ENCODE measurements at places on chromosomes 4 and X.
A peak's percentile ranks its signal among the peaks of the same experiment; 100 is the strongest.

- DNase-seq = no peak
These were observed 203.1 kb downstream of the EPHA5 start for GRCh38 chr4:65467068-65467680.

DNA sequence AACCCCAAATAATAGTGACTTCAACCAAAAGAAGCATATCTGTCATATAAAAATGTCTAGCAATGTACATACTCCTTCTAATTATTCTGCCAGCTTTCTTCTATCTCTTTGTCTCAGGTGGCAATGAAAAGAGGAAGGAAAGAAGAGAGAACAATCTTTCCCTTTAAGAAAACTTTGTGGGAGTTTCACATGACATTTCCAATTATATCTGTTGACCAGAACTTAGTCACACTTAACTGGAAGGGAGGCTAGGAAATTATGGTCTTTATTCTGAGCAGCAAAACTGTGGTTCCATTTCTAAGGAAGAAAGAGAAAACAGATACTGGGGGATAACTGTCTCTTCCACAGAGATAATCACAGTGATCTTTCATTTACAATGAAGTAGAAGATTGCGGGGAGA lies 12.9 kb upstream of the MAOA start:
- DNase-seq = no peak

DNA sequence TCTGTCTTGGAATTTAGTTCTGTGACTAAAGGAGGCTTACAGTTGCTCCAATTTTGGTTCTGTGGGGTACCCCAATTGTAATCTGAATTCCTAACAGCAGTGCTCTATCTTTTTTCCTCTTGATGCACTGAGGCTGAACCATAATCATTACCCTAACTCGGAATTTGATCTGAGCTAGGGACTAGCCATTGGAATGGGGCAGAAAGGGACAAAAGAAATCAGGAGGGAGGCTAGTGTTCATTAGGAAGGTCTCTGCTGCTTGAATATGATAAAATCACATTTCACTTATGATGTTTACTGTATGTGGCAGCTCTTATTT lies 2.7 kb downstream of the KLF3 start:
- DNase-seq = no peak

GRCh38 chr4:22030307-22030706 lies 81.7 kb upstream of the KCNIP4 start:
- no peak for DNase-seq

- DNase-seq = no peak
These were observed 148.2 kb downstream of the SMIM20 start for GRCh38 chr4:26062215-26062614.

- DNase-seq = no peak
These were observed 541 bp downstream of the AIMP1 start for GRCh38 chr4:106316773-106317409.

GRCh38 chrX:28920153-28920943 lies 333.1 kb downstream of the IL1RAPL1 start:
- DNase-seq = peak; percentile 60

GRCh38 chrX:63250253-63250868 lies 100.8 kb downstream of the SPIN4 start:
- no peak for DNase-seq

- no peak for DNase-seq
These were observed 54.1 kb upstream of the VEGFD start for GRCh38 chrX:15438332-15438731.

- DNase-seq = no peak
These were observed 95.0 kb upstream of the SLC34A2 start for GRCh38 chr4:25560605-25561004.

DNA sequence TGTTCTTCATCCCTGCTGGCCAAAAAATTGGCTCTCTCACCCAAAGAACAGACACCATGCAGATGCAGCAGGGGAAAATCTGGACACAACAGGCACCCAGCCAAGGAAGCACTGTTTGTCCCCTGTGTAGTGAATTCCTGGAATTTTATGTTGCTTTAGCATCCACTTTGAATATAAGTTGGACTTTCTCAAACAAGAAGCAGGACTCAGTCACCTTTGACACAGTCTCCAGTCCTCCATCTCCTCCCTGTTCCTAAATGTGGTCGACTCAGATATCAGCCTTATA lies 11.8 kb downstream of the ZNF182 start:
- DNase-seq = no peak

GRCh38 chr4:110671679-110672078 lies 48.8 kb upstream of the PITX2 start:
- no peak for DNase-seq

- DNase-seq = no peak
These were observed 41.1 kb upstream of the DKK2 start for GRCh38 chr4:107077192-107077591.

DNA sequence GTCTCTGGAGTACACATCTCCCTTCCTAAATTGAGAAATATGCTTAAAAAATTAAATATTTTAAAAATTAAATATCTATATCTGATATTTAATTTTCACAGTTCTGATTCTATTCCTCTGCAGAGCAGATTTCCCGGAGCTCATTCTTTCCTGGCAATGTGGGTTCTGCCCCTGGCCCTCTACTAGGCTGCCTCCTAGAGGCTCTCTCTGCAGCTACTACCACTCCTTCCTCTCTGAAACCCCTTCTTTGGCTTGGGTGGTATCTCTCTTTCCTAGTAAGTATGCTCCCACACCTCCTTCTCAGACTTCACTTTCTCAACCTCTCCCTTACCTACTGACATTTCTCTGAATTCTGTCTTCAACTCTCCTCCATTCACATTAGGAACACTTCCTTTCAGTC lies 45.3 kb downstream of the RPGR start:
- DNase-seq = no peak

GRCh38 chr4:99886146-99886545 lies 8.1 kb downstream of the LAMTOR3 start:
- DNase-seq = no peak

GRCh38 chr4:1087371-1087770 lies 26.0 kb downstream of the RNF212 start:
- no peak for DNase-seq

DNA sequence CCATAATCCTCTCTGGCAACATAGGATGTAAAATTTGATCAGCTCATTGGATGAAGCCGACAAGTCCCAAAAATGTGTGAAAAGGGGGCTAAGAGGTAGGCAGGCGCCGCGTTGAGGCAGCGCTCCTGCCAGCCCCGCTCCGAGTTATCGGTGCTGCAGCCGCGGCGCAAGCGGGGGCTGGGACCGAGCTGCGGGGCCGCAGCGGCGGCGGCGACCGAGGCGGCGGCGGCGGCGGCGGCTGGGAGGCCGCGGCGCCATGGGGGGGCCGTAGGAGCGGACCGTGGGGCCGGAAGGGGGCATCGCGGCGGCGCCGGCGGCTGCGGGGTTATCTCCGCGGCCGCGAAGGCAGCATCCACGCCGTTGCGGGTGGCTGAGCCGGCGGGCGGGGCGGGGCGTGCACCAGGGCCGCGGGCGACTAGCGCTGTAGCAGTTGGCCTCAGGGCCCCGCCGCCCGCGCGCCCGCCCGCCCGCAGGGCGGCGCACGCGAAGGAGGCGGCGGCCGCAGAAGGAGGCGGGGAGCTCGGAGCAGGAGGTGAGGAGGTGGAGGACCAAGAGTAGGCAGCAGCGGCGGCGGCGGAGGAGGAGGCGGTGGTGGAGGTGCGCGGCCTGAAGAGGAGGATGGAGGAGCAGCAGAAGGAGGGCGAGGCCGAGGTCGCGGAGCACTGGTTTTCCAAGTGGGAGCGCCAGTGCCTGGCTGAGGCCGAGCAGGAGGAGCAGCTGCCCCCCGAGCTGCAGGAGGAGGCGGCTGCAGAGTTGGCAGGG lies 126.0 kb upstream of the CXorf66 start:
- no peak for DNase-seq

DNA sequence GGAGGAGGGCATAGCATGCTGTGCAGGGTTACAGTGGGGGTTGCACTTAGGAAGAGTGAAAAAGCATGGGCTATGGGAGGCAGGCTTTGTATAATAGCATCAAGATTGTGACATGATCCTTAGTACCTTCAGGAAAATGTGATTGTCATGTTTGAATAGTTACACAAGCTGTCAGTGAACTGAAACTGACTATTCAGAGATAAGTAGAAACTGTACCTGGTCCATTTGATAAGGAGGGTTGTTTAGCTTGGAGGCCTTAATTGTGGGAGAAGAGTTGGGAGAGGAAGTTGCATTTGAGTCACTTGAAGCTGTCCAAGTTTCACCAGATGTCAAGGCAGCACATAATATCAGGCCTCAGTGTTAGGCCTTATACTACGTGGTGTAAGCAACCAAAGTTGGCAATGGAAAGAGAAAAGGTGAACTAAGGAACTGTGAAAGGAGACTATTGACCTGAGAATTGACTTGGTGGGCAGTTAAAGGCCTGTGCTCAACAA lies 85.0 kb downstream of the TEX13C start:
- DNase-seq = no peak

DNA sequence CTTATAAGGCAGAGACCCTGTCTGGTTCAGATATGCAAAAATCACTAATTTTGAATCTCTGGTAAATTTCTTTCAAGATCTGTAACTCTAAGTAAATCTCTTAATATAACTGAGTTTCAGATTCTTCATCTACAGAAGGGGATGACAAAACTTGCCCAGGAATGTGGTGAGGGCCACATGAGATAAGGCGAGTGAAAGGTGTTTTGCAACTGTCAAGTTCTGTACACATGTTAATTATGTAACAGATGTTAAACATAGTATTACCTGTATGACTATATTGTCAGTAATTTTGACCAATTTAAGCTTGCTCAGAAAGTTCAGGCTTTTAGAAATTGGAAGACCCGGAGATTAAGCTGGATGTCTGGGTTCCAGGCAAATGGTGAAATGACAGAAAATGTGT lies 549 bp upstream of the GLRB start:
- DNase-seq = no peak

GRCh38 chr4:81494031-81494431 lies 22.3 kb upstream of the RASGEF1B start:
- no peak for DNase-seq

DNA sequence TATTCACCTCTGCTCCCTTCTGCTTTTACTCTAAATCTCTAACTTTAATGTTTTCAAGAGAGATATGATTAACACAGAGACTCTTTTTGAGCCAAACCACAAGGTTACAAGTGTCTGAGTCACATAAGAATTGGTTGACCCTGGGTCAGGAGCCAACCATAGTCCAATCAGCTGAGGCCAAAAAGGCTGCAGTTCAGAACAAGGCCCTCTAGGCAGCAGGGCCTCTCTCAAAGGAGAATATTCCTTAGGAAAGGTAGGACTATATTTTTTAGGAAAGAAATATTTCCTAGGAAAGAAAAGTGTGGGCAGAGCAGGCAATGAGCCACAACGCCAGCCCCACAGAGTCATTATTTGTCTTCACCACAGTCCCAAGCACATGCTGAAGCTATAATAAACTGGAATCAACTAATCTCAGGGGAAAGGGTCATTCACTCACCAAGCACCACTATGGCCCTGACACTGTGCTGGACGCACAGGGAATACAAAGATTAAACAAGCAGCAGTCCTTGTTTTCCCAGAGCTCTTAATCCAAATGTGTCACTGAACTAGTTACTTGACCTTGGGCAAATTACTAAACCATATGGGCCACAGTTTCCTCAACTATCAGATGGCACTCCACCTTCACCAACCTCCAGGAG lies 2.2 kb downstream of the ATP8A1 start:
- peak; percentile 79 for DNase-seq

DNA sequence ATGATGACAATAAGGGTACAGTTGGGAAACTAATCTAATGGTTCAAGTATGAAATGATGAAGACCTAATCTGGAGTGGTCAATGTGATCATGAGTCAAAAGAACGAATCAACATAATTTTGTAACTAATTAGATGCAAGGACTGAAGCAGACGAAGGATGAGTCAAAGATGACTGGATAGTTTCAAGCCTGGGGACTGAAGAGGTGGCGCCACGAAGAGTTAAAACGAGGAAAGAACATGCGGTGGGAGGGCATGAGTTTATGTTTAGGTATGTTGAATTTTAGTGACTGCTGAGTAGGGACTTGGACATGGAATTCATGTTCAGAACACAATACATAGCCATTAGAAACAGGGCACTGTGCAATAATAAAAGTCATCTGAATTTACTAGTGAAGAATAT lies 221.5 kb upstream of the FAM241A start:
- no peak for DNase-seq

DNA sequence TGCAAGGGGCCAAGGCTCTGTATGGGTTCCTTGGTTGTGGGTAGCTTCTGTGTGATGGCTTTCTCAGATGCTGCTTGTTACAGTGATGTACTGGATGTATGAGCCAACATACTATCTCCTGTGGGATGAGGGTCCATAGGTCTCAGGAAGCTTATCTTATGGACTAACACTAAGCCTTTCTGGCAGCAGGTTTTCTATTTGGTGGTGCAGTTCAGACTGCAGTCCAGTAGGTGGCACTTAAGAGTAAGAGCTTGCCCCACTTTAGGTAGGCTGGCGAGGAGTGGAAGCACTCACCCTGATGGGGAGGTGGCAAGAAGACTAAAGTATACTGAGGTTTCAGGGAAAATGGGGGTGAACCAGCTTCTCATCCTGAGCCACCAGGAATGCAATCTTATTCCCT lies 306.7 kb upstream of the MAOA start:
- no peak for DNase-seq

DNA sequence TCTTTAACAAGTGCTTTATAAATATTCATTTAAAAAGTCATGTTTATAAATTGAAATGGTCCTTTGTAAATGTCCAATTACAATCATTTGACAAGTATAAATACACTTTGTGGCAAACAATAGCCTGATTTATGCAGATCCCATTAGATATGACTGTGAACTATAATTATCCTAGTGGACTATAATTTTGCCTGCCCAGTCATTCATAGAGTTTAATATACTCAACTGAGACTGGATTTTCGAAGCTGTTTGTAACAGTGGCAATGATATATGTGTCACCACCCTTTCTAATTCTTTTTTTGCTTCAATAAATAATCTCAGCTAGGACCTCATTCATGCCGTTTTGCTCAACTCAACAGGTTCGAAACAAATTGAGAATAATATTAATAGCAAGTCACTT lies 732.0 kb downstream of the PCDH18 start:
- no peak for DNase-seq

DNA sequence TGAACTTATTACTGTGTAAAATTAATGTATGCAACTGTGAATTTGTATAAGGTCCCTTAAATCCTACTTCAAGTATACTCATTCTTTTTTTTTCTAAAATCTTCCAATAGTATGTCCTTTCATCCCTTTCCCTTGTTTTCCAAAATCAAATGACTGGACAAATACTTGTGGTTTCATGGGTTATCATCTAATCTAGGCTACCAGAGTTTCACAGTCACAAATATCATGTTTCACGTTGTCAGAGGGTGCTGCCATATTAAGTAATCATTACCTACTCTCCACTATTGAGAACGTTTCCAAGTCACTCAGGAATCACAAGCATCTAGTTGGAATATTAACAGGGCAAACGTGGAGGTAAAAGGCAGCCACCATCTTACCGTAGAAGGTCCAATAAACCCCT lies 1235.0 kb upstream of the TENM3 start:
- no peak for DNase-seq

DNA sequence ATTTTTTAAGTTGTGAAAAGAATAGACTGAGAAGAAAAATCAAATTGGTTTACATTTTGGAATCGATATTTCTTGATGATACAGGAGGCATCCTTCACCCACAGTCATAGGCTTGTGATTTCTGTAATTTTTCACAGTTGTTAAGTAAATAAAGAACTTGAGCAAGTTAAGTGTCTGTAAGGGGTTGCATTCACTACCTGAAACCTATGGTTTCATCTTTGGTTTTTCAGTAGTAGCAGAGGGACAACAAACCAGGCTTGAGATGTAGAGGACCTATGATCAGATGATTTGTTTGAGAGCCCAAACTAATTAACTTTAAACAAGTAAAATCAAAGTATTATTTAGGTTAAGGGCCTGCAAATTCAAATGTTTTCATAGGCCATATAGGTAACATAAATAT lies 175.6 kb downstream of the KLHL4 start:
- no peak for DNase-seq
